Muscle of leg (tissue), 16 donors: ENCODE measurements at places on chromosomes 5 and 9. TPM values are rescaled to one million over a fixed set of nuclear protein-coding genes. Genes with fewer than 3 reads are reported as not detected.
A peak's percentile ranks its signal among the peaks of the same experiment; 100 is the strongest.

The LYRM7 gene
- 9.5 TPM for polyA plus RNA-seq

The SCGB3A2 gene
- not detected for polyA plus RNA-seq

The IL5 gene
- not detected for polyA plus RNA-seq

The ALDOB gene
- polyA plus RNA-seq, result 21.1 TPM

The MFAP3 gene
- polyA plus RNA-seq, result 25.0 TPM

The VCAN gene
- polyA plus RNA-seq, result 256 TPM

GRCh38 chr9:113648048-113648447 lies 184.5 kb downstream of the RGS3 start:
- no peak for DNase-seq

- peak; percentile 82 for DNase-seq
Measured at GRCh38 chr5:180352116-180353047, 754 bp downstream of the GFPT2 start.

- peak; percentile 14 for DNase-seq
Measured at GRCh38 chr9:4983601-4984165, 1.4 kb upstream of the JAK2 start.
